ENCODE measurements at places on chromosomes 4 and X.

DNA sequence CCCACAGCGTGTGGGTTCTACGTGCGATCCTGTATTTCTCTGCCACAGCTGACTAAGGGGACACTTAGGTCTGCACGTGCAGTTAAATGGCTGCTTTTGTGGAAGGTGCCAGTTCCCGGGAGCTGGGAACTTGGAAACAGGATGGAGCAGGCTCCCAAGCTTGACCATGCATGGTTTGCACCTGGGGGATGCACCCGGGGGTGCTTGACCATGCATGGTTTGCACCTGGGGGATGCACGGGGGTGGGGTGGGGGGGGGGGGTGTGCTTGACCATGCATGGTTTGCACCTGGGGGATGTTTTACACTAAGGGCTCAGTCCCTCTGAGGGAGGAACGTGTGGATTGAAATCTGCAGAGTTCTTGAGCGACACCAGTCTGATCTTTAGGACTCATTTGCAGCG lies 5.7 kb downstream of the WFS1 start:
- no peak for DNase-seq

- no peak for DNase-seq
Observed at GRCh38 chr4:15118292-15118691, 116.0 kb downstream of the CPEB2 start.

DNA sequence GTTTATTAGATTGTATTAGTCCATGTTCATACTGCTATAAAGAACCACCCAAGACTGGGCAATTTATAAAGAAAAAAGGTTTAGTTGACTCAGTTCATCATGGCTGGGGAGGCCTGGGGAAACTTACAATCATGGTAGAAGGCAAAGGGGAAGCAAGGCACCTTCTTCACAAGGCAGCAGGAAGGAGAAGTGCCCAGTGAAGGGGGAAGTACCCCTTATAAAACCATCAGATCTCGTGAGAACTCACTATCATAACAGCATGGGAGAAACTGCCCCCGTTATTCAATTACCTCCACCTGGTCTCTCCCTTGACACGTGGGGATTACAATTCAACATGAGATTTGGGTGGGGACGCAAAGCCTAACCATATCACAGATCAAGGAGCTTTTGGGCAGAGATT lies 8.1 kb upstream of the HSD17B13 start:
- no peak for DNase-seq

GRCh38 chr4:140212646-140213045 lies 58.7 kb upstream of the MAML3 start:
- no peak for DNase-seq
